ENCODE measurements at places on chromosomes 3 and 15.

- no peak for DNase-seq
Measured at GRCh38 chr15:28979208-28979841, 93.6 kb downstream of the APBA2 start.

GRCh38 chr3:151307131-151307530 is 9.5 kb downstream of the GPR87 start:
- DNase-seq: no peak

- DNase-seq: no peak
Measured at GRCh38 chr15:73161546-73161945, 109.3 kb downstream of the NEO1 start.

GRCh38 chr15:48354694-48355303 is 23.6 kb downstream of the DUT start:
- no peak for DNase-seq

GRCh38 chr3:159536876-159537275 is 451.8 kb upstream of the IL12A start:
- DNase-seq: no peak

Measured in thymus (tissue), 14 donors.